ENCODE measurements at places on chromosomes 1 and 21.

- peak; percentile 39 for DNase-seq
These were observed 431.4 kb downstream of the NEGR1 start for GRCh38 chr1:71850936-71851335.

- DNase-seq = peak; percentile 76
These were observed 41.0 kb downstream of the CRYAA start for GRCh38 chr21:43209575-43210453.

DNA sequence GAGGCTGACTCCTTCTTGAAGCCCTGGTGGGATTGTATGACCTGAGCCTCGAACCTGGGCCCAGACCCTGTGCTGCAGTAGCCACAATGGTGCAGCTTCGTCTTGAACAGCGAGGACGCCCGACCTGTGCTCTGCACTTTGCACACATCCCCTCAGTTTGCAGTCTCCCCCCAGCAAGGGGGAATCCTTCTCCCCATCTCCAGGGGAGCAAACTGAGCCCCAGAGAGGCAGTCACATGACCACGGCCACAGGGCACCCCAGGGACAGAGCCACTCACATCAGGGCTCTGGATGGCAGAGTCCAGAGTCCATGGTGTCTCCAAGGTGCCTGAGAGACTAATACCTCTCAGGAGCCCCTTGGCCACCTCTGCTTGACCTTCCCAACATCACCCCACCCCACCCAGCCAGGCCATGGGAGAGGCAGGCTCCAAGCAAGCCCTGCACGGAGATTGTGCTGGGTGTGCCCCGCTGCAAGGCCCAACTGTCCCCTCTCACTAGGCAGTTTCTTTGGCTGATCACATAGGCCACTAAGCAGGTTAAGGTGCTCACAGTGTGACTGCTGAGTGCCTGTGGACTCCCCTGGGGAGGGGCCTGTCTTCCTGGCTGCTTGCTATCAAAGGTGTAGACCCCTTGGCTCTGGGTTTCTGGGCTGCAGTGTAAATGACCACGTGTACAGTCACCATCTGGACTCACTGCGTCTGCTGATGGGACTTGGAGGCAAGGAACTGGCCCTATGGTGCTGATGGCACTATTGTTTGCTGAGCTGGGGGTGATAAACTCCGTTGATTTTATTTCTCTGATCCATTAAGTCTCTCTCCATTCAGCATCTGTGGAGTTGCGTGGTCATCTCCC lies 398.1 kb downstream of the MATN1 start:
- DNase-seq = no peak

DNA sequence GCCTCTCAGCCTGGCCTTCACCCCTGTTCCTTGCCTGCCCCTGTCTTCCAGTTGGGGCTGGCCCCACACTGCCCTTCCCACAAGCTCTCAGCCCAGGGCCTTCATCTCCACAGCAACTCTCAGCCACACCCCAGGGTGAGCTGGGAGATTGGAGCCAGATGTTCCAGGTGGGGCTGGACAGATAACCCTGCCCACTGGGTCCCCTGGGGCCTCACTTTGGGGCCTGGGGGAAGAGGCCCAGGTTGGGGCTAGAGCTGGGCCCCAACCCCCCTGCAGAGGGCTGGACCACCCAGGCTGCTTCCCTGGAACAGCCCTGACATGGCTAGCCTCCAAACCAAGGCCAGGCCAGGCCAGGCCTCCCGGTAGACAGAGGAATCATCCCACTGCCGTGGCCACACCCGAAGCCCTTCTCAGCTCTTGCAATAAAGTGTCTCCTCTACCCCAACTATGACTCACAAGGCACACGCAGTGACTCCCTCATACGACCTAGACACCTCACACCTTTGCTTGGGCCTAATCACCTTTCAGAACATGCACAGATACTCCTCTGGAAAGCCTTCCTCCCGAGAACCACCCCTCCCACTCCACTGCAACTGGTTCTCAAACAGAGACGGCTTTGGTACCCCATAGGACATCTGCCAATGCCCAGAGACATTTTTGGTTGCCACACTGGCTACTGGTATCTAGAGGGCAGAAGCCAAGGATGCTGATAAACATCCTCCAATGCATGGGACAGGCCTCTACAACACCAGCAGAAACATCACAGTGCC lies 22.2 kb downstream of the SLC2A1 start:
- DNase-seq = peak; percentile 66

GRCh38 chr1:43835082-43836021 lies 98.2 kb upstream of the ARTN start:
- DNase-seq = peak; percentile 98

DNA sequence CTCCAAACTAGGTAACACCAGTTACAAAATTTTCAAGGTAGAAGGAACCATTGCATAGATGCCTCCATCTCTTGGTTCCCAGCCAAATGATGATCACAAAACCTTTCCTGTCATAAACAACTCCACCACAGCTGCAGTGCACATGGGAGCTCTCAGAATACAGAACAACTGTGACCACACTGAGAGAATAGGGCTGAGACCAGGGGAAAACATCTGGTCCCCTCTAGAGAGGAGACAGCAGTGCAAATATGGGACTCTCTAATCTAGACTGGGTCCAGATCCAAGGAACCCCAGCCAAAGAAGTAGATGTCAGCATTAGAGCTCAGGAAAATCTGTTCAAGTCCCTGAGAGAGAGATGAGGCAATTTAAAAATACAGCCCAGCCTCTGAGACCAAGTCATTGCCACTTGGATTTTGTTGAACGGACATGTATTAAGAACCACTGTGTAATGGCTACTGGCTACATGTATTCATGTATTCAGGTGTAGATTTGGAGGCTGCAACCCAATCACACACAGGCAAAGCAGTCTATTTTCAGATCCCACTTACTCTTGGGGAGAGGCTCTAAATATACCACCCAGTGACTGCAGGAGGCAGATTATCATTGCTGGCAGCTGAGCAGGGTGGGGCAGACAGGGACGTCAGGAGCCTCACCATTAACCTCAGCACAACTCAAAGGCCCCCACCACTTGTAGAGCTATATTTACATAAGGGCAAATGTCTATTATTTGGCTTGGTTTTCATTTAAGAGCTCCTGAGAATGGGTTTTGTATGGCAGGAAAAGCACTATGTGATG lies 7.6 kb upstream of the RXRG start:
- DNase-seq = no peak

DNA sequence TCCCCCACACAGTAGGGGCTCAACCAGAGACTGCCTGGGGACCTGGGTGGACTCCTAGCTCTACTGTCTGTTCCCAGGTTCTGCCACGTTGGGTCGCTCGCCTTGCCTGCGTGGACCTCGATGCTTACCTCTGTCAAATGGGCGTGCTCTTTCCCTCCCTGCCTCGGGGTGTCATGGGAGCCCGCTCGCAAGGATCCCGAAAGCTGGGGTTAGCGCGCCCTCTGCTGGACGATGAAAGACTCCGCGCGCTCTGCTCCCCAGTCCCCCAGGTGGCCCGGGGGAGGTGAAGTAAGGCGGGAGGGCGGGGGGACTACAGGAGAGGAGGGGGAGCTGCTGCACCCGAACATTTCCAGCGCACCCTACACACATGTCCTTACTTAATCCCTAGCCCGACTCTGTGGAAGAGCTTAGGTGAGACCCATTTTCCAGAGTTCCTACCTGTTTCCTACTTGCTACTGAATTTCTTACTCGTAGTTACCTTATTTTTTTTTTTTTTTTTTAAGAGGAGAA lies 2.3 kb upstream of the BSND start:
- peak; percentile 68 for DNase-seq

- DNase-seq = no peak
These were observed 415.2 kb upstream of the DAB1 start for GRCh38 chr1:57839067-57839466.

DNA sequence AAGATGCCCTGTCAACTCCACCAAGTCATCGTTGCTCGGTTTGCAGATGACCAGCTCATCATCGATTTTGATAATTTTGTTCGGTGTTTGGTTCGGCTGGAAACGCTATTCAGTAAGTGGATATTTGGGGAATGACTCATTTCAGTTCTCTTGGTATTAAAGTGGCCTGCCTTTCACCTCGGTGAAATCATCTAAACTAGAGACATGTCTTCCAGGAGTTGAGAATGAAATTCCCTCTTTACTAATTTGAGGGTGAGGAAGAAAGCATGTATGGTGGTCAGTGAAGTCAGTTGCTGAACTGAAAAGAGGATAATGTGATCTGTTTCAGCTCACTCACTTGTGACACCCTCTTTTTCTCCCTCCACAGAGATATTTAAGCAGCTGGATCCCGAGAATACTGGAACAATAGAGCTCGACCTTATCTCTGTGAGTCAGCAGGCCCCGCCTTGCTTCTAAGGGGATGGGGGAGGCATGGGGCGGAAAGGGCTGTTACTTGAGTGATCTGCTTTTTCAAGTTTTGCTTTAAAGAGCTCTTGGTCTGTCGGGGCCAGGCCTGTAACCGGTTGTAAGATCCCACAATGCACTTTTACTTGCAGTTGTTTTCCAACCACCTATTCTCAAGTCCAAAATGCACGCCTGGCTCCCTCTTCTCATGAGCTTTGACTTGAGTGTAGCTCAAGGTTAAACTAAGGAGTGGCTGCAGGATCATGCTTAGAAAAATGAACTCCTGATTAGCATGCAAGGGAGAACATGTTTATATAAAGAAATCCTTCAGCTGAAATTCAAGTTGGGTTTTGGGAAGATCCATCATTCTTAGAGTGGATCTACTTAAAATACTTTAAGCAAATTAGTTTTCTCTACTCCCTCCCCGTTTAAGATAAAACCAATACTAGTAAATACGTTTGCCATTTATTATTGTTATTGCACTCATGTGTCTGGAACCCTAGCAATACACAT lies 59.8 kb downstream of the CAPN2 start:
- DNase-seq = peak; percentile 94

- DNase-seq = no peak
These were observed 125.0 kb downstream of the LYPLAL1 start for GRCh38 chr1:219298571-219299148.
